Hepatic stellate cell (primary cell): ENCODE measurements at places on chromosomes 2 and 18.

GRCh38 chr2:230900336-230900995 lies 24.6 kb downstream of the GPR55 start:
- no peak for DNase-seq

GRCh38 chr18:24491927-24492834 lies 31.7 kb downstream of the HRH4 start:
- DNase-seq: no peak

DNA sequence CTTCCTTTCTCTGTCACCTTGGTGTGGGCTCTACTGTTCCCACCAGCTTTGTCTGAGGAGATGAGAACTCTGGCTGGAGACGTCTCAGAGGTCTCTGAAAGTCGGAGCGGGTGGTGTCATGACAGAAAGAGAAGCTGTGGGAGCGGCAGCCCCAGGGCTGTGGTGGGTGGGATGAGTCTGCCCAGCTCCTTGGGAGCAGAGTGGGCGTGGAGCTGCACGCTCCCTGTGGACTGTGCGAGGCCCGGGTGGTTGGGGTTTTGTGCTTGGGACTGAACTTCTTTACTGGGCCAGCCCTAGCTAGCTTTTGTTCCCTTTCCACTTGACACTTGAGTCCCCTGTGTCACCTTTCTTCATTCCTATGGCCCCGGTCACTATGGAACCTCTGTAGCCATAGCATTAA lies 10.4 kb downstream of the TOGARAM2 start:
- DNase-seq: no peak

GRCh38 chr2:62140426-62141141 lies 55.3 kb upstream of the B3GNT2 start:
- DNase-seq: no peak

GRCh38 chr2:120702801-120703200 lies 32.9 kb upstream of the GLI2 start:
- DNase-seq: no peak

- DNase-seq: no peak
Measured at GRCh38 chr2:230429513-230429912, 13.5 kb downstream of the SP100 start.

DNA sequence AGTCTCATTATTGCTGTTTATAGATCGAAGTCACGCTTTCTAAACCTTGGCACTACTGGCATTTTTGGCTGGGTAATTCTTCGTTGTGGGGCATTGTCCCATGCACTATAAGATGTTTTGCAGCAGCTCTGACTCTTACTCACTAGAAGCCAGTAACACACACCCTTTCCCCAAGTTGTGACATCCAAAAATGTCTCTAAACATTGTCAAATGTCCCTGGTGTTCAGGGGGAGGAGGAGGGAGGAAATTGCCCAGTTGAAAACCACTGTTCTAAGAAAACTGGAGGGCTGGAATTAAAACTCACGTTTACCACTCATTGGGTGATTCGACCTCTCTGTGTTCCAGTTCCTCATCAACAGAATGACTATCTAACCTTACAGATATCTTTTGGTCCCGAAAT lies 115.7 kb upstream of the KLF7 start:
- no peak for DNase-seq

DNA sequence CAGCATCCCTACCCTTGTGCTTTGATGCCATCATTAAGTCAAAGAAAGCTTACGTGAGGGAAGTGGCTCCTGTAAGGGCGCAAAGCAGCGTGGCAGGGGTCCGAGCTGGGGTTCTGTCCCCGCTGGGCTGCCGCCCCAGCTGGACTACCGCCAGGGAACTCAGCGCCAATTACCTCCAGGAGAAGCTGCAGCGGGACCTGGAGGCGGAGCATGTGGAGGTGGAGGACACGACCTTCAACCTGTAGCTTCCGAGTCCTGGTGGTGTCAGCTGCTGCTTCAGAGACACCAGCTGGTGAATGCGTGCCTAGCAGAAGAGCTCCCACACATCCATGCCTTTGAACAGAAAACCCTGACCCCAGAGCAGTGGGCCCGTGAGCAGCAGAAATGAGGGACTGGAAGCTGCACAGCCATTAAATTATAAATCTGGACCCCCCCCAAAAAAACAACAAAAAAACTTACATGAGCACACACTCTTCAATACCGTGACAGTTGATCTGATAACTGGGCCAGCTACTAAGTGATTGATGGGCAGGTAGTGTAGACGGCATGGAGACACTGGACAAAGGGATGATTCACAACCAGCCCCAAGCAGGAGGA lies 20.1 kb upstream of the YES1 start:
- no peak for DNase-seq

DNA sequence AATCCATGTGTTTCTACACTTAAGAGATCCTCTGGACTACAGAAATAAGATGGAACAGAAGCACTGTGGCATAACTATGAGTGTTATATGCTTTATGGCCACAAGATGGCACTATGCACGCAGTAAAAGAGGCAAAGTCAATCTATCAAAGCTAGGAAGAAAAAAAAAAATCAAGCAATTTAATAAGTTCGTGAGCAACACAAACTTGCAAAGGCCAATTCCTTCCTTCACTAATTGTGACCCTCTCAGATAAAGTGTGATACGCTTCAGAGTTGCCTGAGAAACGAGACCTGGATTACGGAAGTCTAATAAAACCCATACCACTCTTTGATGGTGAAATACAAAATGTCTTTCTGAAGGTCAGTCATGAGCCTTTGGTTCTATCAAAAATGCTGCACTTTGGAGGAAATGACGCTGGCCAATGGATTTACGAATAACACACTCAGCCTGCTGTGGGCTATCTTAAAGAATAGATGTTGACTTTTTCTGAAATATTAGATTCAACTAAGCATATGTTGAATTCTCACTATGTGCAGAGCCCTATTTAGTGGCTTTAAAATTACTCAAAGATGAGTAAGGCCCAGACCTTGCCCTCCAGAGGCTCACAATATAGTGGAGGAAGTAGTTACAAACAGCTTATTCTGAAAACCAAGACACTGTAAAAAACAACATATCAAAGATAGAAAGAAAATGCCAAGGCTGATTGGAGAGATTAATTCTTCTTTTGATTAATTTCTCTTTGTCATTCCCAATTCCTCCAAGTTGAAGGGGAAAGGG lies 35.5 kb upstream of the TTR start:
- peak; percentile 22 for DNase-seq

DNA sequence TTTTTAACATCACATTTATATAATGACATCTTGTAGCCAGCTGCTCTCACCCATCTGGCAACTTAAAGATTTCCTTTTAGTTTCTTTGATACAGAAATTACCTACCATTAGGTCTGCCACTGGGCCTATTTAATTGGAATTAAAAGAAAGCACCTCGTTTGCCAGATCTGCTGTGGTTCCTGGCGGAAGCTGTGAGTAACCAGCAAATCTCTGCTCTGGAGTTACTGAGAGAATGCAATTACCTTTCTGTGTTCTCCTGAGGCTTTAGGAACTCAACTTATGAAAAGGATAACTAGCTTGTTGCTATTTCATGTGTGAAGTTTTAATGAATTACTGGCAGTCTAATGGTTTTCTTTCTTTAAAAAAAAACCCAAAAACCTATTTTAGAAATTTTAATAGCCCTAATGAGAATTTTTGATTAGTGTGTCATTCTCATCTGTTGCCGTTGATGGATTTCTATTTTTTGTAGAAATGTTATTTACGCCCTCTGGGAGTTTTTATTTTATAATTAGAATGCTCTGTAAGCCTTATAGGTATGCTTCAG lies 69.7 kb upstream of the LYPD6B start:
- no peak for DNase-seq

GRCh38 chr2:65434592-65435241 lies 2.3 kb upstream of the SPRED2 start:
- DNase-seq: no peak

DNA sequence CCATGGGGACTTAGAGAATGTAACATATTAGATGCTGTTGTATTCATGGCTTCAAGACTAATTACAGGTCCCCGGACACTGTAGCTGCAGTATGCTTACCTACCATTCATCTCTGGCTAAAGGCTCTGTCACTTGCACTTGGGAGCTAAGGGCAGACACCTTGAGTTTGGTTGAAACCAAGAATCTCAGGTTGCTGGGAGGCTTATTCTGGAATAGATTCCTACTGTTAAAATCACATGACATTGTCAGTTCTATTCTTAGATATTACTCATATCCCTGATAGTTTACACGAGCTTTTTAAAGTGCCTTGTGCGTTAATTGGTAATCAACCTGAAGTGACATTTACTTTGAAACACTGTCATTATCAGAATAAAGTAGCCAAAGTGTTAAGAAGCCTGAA lies 73.0 kb upstream of the EPB41L5 start:
- no peak for DNase-seq

GRCh38 chr2:143629340-143629739 lies 500.1 kb downstream of the ARHGAP15 start:
- DNase-seq: no peak

GRCh38 chr2:169034256-169034655 lies 3.1 kb upstream of the ABCB11 start:
- DNase-seq: no peak

GRCh38 chr18:33010149-33010548 lies 237.3 kb upstream of the KLHL14 start:
- DNase-seq: no peak

GRCh38 chr2:63488118-63488713 lies 100.1 kb downstream of the WDPCP start:
- DNase-seq: peak; percentile 5

- peak; percentile 82 for DNase-seq
Measured at GRCh38 chr2:219475697-219476651, 22.7 kb upstream of the GMPPA start.

DNA sequence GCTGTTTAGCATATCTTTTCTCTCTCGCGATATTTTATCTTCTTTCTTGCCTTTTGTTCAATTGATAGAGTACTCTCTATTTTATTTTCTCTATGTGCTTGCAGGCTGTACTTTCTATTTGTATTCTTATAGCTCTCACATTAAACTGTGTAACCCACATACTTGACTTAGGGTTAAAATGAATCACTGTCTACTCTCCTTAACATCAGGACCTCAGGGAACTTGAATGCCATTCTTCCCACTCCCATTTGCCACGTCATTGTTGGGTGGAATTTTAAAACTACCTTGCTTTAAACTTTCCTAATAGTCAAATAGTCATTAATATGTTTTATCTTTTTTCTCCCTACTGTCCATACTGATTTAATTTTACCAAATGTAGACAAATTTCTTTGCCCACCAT lies 269.7 kb downstream of the ALPK2 start:
- no peak for DNase-seq

DNA sequence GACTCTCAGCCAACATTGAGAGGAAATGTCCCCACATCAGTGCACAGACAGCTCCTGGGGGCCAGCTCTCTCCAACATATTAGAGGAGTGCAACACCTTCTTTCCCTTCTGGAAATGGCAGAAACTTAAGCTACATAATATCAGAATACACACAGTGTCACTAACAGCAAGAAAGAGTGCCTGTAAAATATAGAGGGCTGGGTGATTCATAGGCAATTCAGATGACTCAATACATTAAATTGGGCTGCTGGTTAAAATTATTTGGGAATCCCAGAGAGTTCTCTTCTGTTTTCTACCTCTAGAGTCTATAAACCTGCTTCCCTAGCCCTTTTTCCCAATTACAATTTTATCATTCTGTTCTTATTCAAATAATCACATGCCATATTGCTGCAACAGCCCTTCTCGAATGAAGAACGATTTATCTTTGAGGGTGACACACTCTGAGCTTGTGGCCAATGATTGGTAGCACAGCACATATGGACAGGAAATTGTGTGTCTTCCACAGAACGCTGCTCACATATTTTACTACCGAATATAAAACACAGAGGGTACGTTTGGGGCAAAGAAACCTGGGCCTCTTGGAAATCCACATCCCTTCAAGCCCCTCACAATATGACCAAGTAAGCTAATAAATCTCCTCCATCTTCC lies 381.2 kb downstream of the MBD2 start:
- DNase-seq: no peak

GRCh38 chr2:218959761-218960308 lies 369 bp downstream of the CDK5R2 start:
- no peak for DNase-seq

GRCh38 chr2:65686928-65687521 lies 254.6 kb upstream of the SPRED2 start:
- no peak for DNase-seq

DNA sequence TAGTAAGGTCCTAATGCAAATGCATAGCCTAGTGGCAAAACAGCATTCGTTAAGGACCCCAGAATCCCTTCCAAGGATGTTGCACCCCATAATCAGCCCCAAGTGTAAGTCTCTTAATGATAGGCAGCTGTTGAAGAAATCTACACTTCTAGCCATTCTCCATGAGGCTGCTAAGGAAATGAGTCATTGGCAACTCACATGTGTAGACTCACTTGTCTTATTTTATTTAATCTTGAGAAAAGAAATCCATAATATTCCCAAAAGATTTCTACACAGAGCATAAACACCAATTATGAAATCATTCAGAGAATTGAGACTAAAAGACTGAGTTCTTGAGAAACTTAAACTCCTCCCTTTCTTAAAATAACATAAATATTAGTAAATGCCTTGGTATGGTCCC lies 52.4 kb downstream of the AKAIN1 start:
- no peak for DNase-seq
